CD4-positive, alpha-beta T cell (primary cell): ENCODE measurements at places on chromosomes 7 and 10.

DNA sequence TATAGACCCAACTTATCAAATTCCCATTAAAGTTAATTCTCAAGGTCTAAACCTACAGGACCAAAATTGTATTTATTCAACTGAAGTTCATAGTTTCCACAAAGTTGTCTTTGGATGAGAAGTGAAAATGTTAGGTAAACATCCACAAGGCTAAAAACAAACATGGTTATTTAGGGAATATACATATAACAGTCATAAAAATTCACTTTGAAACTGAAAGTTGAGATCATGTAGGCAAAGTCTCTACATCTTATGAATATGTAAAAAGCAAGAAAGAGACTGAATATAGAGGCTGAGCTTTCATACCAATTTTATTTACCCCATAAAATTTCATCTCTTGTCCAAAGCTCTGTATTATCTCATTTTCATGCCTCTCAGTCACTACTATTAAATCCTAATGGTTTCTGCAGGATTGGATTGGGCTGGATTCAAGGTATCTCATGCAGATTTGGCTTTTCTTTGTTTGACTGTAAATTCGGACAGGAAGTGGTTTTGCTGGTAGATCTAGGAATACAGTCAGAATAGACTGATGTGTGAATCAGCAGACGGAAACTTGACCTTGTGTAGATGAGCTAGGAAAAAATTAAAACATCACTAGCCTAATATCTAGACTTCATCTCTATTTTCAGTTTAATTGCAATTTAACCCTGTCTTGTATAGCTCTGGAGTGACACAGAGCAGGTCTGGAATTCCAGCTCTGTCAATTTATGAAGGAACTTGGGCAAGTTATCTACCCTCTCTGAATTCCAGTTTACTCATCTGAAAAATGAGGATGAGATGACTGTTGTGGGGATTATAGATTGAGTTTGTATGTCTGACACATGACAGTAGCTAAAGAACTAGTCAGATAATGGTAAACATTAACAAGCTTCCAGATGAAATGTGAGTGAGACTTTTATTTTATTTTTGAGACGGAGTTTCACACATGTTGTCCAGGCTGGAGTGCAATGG, 27.3 kb upstream of the SKAP2 start:
- no peak for DNase-seq

DNA sequence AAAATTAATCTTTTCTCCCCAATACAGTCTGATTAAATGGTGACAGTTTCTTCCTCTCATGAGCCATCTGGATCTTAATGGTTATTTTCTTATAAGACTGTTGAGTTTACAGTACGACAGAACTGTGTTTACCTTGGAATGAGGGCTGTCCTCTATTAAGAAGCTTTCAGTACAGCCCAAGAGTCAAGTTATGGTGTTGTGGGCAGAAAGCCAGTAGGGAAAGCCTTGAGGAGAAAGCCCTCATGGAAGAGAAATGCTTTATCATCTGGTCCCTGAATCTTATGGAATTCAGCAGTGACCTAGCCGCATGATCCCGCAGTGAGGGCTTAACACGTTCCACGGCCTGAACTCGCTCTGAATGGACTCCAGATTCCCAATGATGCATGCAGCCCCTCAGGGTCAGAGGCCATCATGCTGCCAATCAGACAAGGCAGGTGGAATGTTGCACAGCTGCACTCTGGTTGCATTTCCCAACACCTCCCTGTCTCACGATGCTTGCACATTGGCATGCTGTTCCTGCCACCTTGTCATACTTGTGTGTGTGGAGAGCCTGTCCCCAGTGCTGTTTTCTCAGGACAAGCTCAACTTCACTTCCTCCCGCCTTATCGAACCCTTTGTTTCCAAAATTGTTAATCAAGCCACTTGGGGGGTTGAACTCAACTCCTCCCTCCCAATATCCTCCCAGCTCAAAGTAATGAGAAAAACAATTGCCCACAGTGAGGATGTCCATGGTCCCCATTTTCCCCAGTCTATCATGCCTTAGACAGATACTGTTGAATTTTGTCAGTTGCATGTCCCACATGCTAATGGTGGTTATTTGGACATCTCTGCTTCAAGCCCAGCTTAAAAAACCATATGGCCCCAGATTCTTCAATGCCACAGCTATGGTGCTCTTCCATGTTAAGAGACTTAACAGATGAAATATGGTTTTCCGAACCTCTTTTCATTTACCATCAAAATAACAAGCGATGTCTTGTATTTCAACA, 211.1 kb upstream of the TCF7L2 start:
- no peak for DNase-seq

DNA sequence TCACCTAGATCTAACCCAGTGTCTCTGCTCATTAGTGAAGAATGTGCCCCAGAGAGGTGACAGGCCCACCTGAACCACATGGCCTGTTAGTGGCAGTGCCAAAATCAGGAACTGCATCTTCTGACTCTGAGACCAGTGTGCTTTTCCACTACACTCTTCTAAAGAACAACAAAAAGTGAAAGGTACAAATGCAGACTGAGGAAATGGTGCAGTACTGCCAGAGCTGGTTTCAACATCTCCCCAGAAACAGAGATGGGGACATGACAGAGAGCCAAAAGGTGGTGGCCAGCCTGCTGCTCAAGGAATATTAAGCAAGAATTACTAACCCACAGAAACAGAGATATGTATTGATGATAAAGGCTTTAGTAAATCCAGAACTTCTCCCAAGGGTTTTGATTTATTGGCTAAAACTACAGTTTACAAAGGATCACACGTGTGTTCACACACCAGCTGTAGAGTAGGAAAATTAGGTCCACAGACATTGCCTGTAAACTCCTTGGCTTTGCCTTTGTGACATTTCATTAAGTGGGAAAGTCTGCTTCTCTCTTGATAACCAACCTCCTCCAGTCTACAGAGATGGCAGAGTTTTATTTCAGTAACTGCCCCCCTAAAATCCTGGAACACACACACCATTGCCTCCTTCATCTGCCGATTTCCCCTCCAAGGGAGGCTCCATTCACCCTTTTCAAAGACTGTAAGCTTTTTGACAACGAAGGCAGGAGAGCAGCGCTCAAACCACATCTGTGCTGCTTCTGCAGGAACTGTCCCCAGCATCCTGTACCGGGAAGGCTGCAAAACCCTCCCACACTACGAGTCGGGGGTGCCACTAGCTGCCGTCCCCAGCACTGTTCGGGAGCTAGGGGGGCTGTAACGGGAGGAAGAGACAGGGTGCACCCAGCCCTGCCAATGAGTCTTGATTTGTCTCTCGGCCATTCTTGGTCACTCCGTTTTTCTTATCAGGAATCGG, 29.8 kb downstream of the GSDME start:
- DNase-seq = no peak

- peak; percentile 67 for DNase-seq
These were observed 1.3 kb downstream of the EIF4EBP2 start for GRCh38 chr10:70405037-70405824.

- no peak for DNase-seq
These were observed 101.6 kb upstream of the PLXNA4 start for GRCh38 chr7:132677918-132678317.

- no peak for DNase-seq
These were observed 45.1 kb upstream of the ADAM12 start for GRCh38 chr10:126433351-126433750.

DNA sequence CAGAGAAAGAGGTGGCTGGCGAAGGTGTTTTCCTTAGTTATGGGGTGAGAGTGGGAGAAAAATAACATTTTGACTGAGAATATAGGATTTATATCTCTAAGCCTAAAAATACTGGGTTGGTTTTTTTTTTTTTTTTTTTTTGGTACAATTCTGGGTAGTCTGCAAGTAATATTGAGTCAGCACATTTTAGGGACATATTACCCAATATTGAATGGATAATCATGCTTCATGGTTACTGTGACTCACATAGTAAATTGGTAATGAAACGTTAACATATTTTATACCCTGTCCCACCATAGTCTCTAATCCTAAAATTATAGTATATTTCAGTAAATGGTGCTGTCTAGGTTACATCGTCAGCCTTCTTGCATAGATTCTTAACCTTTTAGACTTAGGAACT, 91.4 kb downstream of the TPST1 start:
- no peak for DNase-seq

GRCh38 chr7:133315332-133316040, 62.6 kb downstream of the EXOC4 start:
- no peak for DNase-seq

DNA sequence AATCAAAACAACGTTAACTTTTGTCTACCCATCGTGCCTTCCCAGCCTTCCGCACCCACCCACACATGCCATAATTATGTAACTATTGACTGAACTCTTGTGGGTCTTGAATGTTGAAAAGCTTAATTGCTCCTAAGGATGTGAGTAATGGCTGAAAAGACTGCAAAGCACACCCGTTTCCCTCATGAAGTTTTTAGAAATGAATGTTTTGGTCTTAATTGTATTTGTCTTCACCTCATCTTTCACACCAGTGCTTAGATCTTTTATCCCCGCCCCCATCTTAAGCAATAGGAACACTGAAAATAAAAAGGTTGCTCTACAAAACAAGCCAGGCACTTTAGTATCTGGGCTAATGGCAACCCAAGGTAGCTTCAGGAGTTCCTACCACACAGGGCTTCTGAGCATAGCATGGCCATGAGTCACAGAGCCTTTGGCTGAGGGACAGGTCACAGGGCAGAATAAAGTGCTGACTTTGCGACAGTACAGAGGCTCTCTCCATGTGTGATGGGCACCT, 690.5 kb downstream of the PARD3 start:
- DNase-seq = no peak
